ENCODE measurements at places on chromosomes 11 and 22.

GRCh38 chr22:39359659-39360195 is 9.9 kb downstream of the SYNGR1 start:
- DNase-seq, result no peak

DNA sequence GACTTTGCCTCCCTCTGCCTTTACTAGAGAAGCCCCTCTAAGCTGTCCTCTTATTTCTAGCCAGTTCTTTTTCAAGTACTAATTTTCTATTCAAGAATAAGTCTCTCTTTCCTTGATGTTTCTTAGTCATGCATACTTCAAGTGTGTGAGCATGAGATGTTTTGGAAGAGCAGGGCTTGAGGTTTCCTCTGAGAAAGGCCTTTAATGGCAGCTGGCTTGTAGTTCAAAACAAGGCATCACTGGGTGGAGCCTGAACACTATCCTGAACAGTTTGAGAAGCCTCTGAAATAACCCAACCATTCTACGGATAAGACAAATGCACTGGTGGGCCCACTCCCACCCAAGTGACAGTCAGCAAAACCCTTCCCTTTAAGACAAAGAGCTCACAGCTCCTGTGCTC is 37.6 kb downstream of the CLDN25 start:
- no peak for DNase-seq

DNA sequence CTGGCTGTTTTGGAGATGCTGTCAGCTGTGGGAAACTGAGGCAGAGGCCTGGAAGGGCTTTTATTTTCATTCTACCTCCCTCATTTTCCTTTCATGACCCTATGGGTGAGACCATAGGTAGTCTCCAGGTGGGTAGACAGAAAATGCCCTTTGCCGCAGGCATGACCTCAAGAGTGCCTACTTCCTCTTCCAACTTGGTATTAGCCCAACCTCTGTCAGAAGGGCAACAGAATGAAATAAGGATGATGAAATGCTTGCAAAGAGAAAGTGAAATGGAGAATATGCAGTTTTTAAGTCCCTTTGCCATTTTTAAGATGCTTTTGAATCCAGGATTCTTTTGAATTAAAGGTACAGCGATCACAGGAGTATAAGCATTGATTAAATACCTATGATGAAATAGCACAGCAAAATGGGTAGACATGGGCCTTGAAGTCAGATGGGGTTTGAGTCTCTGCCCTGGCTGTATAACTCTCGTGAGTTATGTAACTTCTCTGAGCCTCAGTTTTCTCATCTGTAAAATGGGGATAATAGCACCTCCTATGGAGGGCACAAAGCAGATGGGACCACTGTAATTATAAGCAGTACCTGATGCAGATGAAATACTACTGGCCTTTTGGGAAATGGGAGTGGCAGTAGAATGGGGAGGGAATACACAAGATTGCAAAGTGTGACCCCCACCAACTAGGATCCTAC is 3.7 kb downstream of the ASPHD2 start:
- DNase-seq, result no peak

- no peak for DNase-seq
Observed at GRCh38 chr22:46604306-46604690, 15.9 kb upstream of the GRAMD4 start.

GRCh38 chr11:134556186-134556585 is 144.1 kb upstream of the B3GAT1 start:
- no peak for DNase-seq

DNA sequence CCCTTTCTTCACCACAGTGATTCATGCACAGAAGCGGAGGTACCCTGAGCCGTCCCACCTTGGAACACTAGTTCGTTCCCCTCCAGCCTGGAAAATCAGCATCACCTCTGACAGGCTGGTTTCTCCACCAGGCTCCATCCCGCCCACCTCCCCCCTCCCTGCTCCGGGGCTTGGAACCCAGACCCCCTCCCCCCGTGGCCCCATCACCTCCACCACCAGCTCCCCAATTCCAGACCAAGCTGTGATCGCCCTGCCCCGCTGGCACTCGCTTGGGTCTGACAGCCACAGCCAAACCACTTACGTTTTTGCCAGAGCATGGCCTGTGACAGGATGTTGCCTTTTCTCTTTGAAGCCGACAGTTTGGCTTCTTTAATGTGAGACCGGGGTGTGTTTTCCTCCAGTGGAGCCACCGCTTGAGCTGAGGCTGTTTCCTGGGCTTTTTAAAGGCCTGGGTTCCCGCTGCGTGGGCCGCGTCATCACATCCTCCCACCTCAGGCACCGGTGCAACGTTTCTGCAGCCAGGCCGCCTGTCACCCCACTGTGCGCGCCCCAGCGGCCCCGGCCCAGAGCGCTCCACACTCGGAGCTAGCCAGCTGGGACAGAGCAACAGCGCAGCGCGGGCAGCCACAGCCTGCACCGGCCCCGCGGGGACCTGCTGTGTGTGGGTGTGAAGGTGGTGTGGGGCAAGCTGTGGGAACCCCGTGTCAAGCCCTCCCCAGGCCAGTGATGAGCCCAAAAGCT is at the start of gene POU2AF1:
POU2AF1 (minus strand) TSS at position 415 of the 741 bp plus-strand sequence; CDS start at position 317, 98 bp downstream.
- no peak for DNase-seq

GRCh38 chr11:61367406-61367805 is 5.2 kb downstream of the TMEM138 start:
- no peak for DNase-seq

DNA sequence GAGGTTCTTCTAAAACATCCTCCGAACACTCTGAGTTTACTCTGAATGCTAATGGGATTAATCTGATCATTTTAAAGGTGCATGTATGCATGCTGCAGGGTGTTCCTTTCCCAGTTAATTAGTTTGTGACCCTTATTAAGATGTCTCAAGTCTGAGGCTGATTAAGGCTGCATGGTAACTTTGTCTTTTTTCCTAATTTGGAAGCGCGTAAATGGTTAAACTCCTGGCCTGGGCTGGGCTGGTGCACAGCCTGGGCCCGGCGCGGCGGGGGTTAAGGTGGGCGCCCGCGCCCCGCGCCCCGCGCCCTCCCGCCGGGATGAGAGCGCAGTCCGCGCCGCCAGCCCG is 539.7 kb downstream of the NTM start:
- DNase-seq, result no peak

- no peak for DNase-seq
Observed at GRCh38 chr22:24706732-24707469, 67.6 kb downstream of the PIWIL3 start.

DNA sequence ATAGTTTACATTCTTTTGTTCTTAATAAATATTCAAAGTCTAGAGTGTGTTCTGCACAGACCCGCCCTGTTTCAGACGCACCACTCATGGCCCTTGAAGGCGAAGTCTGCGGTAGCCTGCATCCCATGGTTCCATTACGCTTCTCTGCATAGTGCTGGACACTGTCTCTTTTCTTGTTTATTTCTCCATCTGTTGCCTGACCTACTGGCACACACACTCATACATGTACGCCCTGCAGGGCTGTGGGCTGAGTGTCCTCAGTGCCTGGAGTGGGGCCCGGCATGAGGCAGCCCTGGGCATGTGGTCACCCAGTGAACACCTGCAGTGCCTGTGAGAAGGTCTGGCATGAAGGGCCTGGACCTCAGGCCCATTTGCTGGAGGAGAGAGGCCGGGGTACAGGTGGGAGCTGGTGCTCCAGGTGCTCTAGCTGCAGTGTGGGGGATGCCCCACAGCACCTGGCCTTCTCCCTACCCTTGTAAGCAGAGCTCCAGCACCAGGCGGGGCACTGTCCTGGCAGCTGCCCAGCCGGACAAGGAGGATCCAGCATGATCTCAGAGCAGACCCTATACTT is 404.1 kb downstream of the TBC1D22A start:
- no peak for DNase-seq

- DNase-seq, result no peak
Observed at GRCh38 chr22:19110646-19111045, 11.6 kb downstream of the DGCR2 start.

GRCh38 chr11:75428281-75428724 is 4.7 kb downstream of the KLHL35 start:
- DNase-seq, result no peak

DNA sequence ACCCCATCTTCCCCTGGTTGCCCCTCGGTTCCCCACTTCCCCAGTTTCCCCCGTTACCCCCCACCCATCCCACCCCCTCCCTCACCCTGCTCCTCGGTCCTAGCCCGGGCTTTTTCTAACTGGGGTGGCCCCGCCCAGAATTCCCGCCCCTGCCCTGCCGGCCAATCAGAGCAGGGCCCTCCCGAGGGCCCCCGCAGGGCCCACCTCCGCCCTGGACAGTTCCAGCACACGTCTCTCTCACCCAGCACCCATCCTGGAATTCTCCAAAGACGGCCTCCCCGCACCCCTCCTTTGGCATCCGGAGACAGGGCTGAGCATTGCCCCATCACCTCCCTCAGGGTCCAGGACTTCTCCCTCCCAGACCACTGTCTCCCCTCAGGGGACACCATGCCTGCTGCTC is at the start of gene H19:
H19 (minus strand) TSS at position 88 of the 400 bp plus-strand sequence.
- DNase-seq, result no peak

- no peak for DNase-seq
Observed at GRCh38 chr11:23497040-23497439, 636.8 kb upstream of the CCDC179 start.

DNA sequence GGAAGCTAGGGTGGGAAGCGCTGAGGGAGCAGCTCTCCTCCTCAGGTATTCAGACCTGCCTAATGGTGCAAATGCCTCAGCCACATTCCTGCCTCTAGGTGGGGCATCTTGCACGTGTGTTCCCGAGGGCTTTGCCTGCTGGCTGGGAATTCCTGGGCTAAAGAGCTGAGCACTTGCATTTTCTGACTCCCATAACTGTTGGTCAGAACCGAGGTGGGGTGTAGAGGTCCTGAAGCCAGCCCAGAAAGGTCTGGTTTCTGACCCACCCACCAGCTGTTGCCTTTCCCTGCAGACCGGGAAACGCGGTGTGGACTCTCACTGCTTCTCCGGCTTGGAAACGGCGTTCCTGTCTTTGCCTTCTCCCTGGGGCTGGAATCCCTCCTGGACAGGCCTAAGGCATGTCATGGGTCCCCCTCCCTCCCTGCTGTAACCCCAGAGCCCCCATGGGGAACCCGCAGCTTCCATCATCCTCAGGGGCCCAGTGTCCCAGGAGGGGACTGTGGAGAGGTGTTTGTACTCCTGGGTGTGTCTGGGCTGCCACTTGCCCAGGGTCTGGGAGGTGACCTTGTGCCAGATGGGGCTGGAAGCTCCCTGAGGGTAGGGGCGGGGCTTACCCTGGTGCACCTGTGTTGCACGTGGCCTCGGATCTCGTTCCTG is 24.0 kb upstream of the SMIM38 start:
- no peak for DNase-seq

DNA sequence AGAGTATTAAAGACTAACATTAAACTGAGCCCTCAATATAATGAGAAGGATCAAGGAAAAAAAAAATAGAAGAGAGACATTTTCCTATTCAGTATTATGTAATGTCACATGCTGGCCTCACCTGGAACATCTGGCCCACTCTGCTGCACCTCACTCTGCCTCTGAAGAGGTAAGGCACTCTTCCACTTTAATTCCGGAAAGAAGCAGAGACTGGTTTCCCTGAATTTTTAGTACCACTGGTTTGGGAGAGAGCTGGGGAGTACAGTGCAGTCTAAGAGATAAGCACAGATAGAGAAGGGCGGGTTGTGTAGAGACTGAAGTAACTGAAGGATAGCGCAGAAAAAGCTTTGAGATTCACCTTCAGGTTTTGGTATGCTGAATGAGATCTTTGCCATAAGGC is 178.7 kb downstream of the SOX6 start:
- no peak for DNase-seq

DNA sequence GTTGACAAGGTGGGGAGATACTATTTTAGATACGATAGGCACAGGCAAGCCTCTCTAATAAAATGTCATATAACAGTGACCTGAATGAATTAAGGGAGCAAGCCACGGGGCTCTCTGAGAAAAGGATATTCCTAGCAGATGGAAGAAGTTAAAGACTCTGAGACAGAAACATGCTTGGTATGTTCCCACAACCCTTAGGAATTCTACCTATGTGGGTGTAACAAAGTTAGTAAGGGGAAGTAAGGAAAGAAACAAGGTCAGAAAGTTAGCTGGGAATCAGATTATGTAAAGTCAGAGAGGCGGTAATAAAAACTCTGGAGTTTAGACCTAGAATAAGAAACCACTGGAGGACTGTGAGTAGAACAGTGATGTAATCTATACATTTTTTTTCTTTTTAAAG is 59.7 kb upstream of the GDPD4 start:
- no peak for DNase-seq

DNA sequence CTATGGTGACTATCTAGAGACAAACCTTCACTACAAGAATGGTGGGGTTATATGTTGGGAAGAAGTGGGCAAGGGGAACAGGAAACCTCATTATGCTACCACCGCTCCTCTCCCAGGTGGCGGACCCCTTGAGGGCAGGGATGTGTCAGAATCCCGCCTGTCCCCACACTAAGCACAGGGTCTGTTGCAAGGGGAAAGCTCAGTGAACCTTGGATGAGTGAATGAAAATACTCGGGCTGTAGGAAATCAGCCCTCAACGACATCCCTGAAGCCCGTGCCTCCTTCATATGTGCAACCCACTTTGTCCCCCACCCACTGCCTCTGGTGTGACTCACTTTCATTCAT is 68.2 kb upstream of the AMPD3 start:
- no peak for DNase-seq

DNA sequence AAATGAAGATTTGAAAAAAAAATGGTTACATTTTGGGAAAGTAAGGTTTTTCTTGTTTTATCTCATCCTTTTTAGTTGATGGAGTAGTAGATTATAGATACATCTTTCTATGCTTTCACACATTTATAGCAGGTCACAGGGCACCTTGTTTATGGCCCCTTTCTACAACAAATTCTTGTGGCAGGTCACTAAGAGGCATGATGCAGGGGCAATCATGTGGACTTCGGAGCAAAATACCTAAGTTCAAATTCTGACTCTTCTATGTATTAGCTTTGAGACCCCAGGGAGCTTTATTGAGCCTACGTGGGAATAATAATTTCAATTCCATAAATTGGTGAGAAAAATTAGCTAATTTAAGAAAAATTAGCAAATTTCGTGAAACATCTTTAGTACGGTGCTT is 177.4 kb downstream of the DSCAML1 start:
- DNase-seq, result no peak

GRCh38 chr22:36162127-36163034 is 1.8 kb upstream of the APOL3 start:
- DNase-seq, result no peak

GRCh38 chr11:131790586-131790985 is 420.2 kb downstream of the NTM start:
- DNase-seq, result no peak

- no peak for DNase-seq
Observed at GRCh38 chr22:48236261-48236660, 1473.8 kb downstream of the TBC1D22A start.

Measured in NCI-H1417 treated with DMSO at 0.1 percent for 48 hours (cell line).